Activated CD4-positive, alpha-beta T cell treated with anti-CD3 and anti-CD28 coated beads, Interleukin-2, amount 10 ng/mL, durations not matched to agents 7 days and 5 days (primary cell): ENCODE measurements at places on chromosomes 4 and X.
A peak's percentile ranks its signal among the peaks of the same experiment; 100 is the strongest.

- no peak for DNase-seq
- no peaks in the 10 kb centered on the region for H3K36me3 ChIP-seq
- no peak overlapping the region for H3K27ac ChIP-seq
- H3K27me3 ChIP-seq = peaks cover 8% of the 10 kb centered on the region
- no peaks in the 10 kb centered on the region for H3K4me1 ChIP-seq
- H3K4me3 ChIP-seq = no peak overlapping the region
Measured at GRCh38 chr4:56147371-56147770, 198.6 kb downstream of the CEP135 start.

DNA sequence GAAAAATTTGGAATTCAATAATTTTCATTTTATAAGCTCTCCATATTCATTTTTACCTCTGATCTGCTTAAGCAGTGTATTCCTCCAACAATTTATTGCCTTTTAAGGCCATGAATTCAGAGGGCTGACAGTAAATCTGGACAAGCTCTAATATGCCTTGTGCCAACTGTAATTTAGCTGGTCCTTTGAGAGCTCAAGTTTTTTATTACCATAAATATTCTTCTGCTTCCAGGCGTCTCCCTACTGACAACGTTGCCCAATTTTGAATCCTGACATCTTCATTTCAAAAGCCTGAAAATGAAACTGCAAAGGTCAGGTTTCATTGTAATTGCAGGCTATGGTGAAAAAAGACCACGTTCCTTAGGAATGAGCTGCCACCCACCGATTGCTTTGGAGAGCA, 95.8 kb upstream of the GEMIN8 start:
- H3K36me3 ChIP-seq = no peaks in the 10 kb centered on the region
- peaks cover 4% of the 10 kb centered on the region for H3K27me3 ChIP-seq
- no peak overlapping the region for H3K4me3 ChIP-seq
- DNase-seq = no peak
- H3K27ac ChIP-seq = no peak overlapping the region

DNA sequence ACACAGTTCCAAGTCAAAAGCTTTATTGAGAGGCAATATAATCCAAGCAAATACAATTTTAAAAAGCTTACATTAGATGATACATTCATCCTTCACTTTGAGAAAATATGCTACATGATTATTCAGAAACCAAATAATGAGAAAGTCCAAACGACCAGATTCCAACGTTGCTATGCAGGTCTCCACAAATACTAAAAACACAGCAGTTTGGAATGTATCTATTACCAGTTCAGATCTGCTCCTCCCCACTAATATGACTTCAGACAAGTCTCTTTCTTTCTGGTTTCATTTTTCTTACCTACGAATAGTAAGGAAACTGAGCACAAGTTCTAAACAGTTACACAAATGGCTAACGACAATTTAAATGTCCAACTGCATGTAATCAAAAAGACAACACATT, 9.5 kb downstream of the NAF1 start:
- peaks cover 46% of the 10 kb centered on the region for H3K36me3 ChIP-seq
- H3K27me3 ChIP-seq = no peaks in the 10 kb centered on the region
- no peak overlapping the region for H3K27ac ChIP-seq
- H3K4me1 ChIP-seq = peaks cover 13% of the 10 kb centered on the region
- DNase-seq = no peak

DNA sequence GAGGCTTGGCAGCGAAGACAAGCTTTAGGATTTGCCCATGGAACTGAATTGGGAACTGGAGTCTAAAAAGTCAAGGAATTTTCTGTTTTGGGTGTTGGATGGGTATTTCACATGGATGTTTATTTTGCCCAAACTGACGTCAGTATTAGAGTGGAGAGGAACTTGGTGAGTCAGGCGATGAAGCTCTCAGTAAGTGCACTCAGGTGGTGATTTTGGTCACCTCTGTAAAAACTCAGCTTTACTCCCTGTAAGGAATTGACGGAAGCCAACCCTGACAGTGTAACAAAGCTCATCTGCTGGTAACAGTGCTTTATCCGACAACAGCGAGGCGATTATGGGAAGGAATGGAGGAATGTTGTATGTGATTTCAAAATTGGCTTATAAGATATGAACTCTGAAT, 77.0 kb upstream of the PGRMC2 start:
- DNase-seq = no peak
- no peaks in the 10 kb centered on the region for H3K27me3 ChIP-seq
- no peaks in the 10 kb centered on the region for H3K36me3 ChIP-seq
- no peaks in the 10 kb centered on the region for H3K4me1 ChIP-seq
- H3K27ac ChIP-seq = no peak overlapping the region
- no peak overlapping the region for H3K4me3 ChIP-seq

DNA sequence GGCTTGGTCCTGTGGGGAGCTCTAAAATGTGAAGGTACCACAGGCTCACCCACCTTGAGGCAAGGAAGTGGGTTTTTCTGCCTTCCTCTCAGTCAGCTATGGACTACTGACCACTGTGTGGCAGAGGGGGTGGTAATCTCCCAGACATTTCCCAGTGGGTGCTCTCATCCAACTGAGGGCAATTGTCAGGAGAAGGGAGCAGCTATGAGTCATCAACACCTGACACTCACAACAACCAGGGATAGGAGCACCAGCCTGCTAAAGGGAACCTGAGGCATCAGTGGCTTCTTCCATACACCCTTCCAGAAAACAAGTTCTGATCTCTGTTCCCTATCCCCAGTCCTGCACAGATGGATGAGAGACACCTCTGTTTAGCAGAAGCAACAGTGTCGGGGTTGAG, 468.8 kb downstream of the BCOR start:
- peaks cover 4% of the 10 kb centered on the region for H3K4me1 ChIP-seq
- no peak overlapping the region for H3K27ac ChIP-seq
- no peaks in the 10 kb centered on the region for H3K36me3 ChIP-seq

DNA sequence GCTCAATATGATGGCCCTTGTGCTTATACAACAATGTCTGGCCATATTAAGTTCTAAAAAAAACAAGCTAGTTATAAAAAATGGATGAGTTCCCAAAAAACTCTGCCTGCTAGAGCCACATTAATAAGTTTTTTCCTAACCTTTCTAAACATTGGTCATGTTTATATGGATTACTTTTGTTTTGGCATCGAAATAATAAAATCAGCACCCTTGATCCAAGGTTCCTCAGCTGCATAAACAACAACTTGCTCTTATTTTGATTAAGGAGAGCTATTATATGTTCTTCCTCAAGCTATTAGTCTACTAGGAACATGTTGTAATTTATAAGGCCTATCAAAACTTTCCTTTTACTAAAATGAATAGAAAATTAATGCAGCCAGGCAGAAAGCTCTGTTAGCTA, 48.4 kb downstream of the UNC5C start:
- H3K27me3 ChIP-seq = peaks cover 4% of the 10 kb centered on the region
- H3K4me3 ChIP-seq = no peak overlapping the region
- H3K36me3 ChIP-seq = no peaks in the 10 kb centered on the region
- H3K4me1 ChIP-seq = no peaks in the 10 kb centered on the region
- DNase-seq = no peak

- H3K36me3 ChIP-seq = no peaks in the 10 kb centered on the region
- no peaks in the 10 kb centered on the region for H3K4me1 ChIP-seq
- DNase-seq = no peak
- H3K4me3 ChIP-seq = no peak overlapping the region
- no peak overlapping the region for H3K27ac ChIP-seq
Measured at GRCh38 chr4:43864616-43865146, 583.9 kb downstream of the KCTD8 start.

DNA sequence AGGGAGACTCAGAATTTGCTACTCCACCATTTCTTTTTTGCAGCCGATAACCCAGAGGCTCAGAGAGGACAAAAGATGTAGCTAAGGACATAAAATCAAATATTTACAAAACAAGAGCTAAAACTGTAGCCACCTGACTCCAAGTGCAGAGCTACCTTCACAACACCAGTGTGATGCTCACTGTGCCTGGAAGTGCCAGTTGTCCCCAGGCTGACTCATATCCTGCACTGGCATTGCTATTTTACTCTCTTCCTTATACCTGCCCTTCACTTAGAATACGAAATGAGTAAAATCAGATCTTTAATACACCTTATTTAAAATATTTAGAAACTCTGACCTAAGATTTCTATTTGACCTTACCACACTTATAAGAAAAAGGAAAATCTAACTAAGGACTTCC, 39.5 kb downstream of the SLC7A11 start:
- no peaks in the 10 kb centered on the region for H3K27me3 ChIP-seq
- H3K36me3 ChIP-seq = no peaks in the 10 kb centered on the region
- no peak overlapping the region for H3K27ac ChIP-seq
- no peak for DNase-seq
- no peak overlapping the region for H3K4me3 ChIP-seq
- H3K4me1 ChIP-seq = no peaks in the 10 kb centered on the region

GRCh38 chrX:41913476-41913875, 9.9 kb downstream of the CASK start:
- H3K4me1 ChIP-seq = peaks cover 43% of the 10 kb centered on the region
- no peak overlapping the region for H3K4me3 ChIP-seq
- peaks cover 21% of the 10 kb centered on the region for H3K36me3 ChIP-seq
- H3K27me3 ChIP-seq = no peaks in the 10 kb centered on the region
- DNase-seq = no peak

- H3K27me3 ChIP-seq = no peaks in the 10 kb centered on the region
- H3K4me1 ChIP-seq = peaks cover 18% of the 10 kb centered on the region
Measured at GRCh38 chrX:101051153-101051548, 760 bp downstream of the TRMT2B start.

GRCh38 chrX:100625985-100626491, 10.6 kb downstream of the TSPAN6 start:
- peak; percentile 14 for DNase-seq
- H3K36me3 ChIP-seq = no peaks in the 10 kb centered on the region
- H3K27me3 ChIP-seq = peaks cover 3% of the 10 kb centered on the region
- H3K4me1 ChIP-seq = peaks cover 9% of the 10 kb centered on the region
- no peak overlapping the region for H3K4me3 ChIP-seq

GRCh38 chr4:10066670-10067651, 45.7 kb upstream of the SLC2A9 start:
- no peak for DNase-seq
- no peak overlapping the region for H3K27ac ChIP-seq
- no peaks in the 10 kb centered on the region for H3K27me3 ChIP-seq
- no peak overlapping the region for H3K4me3 ChIP-seq
- peaks cover 43% of the 10 kb centered on the region for H3K36me3 ChIP-seq

DNA sequence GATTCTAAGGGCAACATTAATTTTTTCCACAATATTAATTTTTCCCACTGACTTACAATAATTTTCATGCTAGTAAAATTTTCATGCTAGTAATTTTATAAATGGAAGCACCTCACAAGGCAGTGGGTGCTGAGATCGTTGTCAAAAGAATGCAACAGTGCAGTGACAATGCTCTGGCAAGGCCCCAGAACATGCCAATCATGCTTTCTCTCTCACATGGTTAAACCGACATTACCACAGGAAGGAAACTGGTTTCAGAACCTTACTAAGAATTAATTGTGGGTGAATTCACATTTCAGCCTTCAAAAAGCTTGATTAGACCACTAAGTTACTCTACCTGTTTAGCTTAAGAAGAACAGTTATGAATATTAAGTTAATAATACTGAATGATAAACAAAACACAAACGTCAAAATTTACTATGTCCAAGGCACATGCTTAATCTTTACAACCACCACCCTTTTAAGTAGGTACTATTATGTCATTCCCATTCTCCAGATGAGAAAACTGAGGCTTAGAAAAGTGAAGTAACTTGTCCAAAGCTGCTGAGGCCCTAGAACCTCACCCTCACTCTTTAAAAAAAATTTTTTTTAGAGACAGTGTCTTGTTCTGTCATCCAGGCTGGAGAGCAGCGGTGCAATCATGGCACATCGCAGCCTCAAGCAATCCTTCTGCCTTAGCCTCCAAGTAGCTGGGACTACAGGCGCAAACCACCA, 10.0 kb upstream of the OPHN1 start:
- peak; percentile 33 for DNase-seq
- no peaks in the 10 kb centered on the region for H3K36me3 ChIP-seq

GRCh38 chr4:135244056-135244455, 1042.5 kb upstream of the PABPC4L start:
- H3K36me3 ChIP-seq = no peaks in the 10 kb centered on the region
- H3K4me1 ChIP-seq = no peaks in the 10 kb centered on the region
- no peak overlapping the region for H3K27ac ChIP-seq
- H3K27me3 ChIP-seq = no peaks in the 10 kb centered on the region
- no peak for DNase-seq

- H3K36me3 ChIP-seq = no peaks in the 10 kb centered on the region
- H3K27ac ChIP-seq = no peak overlapping the region
- no peak for DNase-seq
- H3K27me3 ChIP-seq = peaks cover 2% of the 10 kb centered on the region
Measured at GRCh38 chrX:24672701-24673190, 21.0 kb upstream of the POLA1 start.

DNA sequence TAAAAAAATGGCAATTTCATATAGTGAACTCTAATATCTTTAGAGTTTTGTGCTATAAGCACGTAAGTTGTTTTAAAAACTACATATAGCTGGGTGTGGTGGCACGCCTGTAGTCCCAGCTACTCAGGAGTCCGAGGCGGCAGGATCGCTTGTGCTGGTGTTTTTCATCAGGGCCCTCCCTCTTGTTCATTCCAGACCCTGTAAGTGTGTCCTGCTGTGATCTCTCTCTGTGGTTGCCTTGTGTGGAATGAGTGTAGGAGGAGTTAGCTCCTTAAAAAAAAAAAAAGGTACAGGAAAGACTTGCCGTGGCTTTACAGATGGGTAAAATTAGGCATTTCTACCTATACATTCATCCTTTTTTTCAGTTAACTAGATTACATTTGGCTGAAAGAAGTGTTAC, 35.4 kb downstream of the RBBP7 start:
- H3K36me3 ChIP-seq = peaks cover 16% of the 10 kb centered on the region
- no peak overlapping the region for H3K27ac ChIP-seq
- no peak for DNase-seq
- no peaks in the 10 kb centered on the region for H3K27me3 ChIP-seq

DNA sequence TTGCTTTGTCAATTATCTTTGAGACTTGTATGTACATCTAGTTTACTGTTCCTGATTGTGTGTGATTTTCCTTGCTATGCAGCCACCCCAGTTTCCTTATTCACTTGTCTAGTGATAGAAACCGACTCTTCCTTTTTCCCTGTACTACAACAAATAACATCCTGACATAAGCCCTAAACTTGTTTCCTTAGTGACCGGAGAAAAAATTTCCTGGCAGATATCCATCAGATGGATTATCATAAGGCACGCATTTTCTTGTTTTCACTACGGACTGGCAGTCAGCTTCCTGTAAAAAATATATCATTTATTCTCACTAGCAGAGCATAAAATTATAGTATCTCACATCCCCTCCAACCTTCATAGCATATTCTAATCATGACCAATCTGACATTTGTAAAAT, 410.7 kb downstream of the CENPC start:
- no peaks in the 10 kb centered on the region for H3K4me1 ChIP-seq
- DNase-seq = no peak

GRCh38 chr4:172143605-172144314, 330.6 kb downstream of the GALNTL6 start:
- H3K27ac ChIP-seq = no peak overlapping the region
- H3K36me3 ChIP-seq = no peaks in the 10 kb centered on the region
- no peak for DNase-seq
- no peaks in the 10 kb centered on the region for H3K4me1 ChIP-seq
